ENCODE measurements at places on chromosomes 11 and 22.

DNA sequence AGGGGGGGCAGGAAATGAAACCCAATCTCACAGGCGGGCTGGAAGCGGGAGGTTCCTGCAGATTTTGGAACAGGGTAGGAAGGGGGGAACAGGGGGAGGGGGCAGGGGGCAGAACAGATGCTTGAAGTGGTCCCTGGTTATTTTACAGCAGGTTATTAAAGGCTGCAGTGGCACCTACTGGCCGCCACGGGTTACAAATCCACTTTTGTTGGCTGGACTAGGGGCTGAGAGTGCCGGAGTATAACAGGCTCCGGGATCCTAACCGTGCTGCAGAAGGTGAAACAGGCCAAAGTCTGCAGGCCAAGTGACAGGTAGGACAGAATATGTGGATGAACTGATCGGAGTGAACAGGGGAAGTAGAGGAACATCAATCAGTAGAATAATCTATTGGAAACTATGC lies 2.5 kb downstream of the ROBO3 start:
- DNase-seq: no peak

DNA sequence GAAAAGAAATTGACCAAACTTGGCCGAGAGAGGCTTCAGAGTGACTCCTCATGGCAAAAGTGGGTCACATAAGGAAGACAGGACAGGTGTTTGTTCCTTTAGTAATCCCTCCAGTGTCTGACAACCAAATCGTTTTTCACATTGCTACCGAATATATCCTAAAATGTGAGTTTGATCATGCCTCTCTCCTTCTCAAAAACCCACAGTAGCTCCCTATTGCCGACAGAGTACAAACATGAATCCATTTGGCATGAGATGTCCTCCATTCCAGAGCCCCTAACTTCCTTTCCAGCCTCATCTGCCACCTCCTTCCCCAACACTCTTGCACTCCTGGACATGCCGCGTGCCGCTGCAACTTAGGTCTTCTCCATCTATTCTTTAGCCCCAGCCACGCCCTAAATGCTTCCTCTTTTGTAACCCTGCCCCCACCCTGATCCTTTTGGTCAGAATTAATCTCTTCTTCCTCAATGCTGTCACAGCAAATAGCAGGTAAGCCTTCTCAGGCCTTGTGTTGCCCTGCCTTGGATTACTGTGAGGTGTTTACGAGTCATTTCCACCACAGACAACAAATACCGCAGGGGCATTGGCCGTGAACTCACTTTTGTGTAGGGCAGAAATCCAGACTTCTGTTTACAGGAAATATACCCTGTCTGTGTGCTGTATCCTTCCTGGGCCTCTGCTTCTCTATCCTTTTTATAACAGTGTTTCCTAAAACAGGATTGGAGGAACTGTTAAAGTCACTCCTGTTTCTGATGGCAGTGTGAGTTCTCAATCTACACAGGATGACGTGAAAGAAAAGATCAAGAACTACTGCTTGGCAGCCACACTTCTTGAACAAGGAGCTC lies 66.0 kb upstream of the FTH1 start:
- peak; percentile 29 for DNase-seq

DNA sequence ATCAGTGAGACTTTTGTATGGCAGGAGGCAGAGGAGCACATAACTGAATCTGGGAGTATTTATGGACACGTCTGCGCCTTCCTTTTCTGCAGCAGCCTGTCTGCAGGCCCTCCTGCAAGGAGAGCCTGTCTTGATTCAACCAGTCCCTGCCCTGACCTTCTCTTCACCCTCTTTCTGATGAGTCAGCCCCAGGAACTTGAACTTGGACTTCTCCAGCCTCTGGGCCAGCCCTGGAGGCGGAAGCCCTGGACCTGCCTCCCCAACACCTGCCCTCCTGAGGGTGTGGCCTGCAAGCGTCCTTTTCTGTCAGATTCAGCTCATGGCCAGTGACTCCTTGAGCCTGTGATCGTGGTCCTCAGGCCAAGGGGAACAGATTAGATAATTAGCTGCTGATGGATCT lies 20.0 kb downstream of the DAGLA start:
- DNase-seq: no peak

DNA sequence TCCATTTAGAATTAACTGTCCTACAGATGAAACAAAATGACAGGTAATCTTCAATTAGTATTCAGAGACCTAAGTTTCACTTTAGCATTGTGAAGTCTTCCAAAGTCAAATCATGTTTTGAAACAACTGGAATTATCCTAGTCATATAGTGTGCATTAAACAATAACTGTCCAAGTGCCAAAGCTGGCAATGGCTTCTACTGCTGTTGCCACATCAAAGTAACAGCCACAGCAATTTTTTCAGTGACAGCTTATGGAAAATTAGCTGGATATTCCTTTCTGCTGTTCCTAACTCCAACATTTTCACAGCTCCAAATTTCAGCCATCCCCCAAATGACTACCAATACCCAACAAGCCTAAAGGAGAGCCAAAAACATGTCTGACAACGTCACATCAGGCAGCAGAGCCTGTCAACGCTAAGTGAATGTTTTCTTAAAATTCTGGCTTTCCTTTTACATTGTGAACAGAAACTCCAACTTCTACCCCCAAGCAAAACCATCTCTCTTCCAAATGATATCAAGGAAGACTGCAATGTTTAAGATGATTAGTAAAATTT lies 45.3 kb upstream of the CCDC34 start:
- DNase-seq: no peak

GRCh38 chr11:82899957-82900276 lies 313 bp downstream of the PRCP start:
- DNase-seq: no peak

DNA sequence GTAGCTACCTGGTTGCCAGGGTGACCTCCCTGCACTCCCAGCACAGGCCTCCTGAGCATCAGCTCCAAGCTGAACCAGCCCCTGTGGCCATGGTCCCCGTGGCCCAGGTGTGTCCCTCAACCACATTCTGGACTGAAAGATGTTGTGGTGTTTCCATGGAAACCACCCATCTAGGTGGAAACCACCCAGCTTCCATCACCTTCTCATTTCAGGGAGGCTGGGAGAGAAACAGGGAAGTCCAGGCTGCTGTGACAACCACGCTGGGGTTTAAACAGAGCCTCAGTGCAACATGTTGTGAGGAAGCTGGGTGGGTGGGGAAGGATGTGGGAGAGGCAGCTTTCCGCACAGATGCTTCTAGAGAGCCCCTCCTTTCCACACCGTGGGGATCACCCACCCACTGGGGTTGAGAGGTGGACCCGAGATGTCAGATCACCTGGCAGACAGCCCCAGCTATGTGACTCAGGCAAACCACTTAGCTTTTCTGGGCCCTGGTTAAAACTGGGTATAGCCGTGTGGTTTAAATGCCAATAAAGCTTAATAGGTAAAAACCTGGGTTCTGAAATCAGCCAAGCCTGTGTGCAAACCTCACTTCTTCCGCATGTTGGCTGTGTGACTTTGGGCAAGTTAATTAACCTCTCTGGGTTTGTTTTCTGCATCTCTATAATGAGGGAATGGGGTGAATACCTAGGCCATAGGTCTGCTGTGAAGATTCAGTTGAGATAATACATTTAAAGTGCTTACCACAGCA lies 46.4 kb downstream of the CD82 start:
- peak; percentile 81 for DNase-seq
